ENCODE measurements at places on chromosomes 16 and 17.

GRCh38 chr16:83674931-83675535 lies 132.7 kb upstream of the HSBP1 start:
- DNase-seq = no peak

DNA sequence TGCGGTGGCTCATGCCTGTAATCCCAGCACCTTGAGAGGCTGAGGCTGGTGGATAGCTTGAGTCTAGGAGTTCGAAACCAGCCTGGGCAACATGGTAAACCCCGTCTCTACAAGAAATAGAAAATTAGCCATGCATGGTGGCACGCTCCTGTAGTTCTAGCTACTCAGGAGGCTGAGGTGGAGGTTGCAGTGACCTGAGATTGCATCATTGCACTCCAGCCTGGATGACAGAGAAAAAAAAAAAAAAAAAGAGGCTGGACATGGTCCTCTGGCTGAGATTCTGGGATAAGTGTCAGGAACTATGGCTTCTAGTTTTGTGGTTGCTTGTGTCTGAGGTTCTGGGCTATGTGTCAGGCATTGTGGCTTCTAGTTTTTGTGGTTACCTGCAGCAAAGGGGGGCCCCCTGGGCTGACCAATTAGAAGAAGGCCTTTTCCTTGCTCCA lies 7.0 kb downstream of the KSR1 start:
- no peak for DNase-seq

- no peak for DNase-seq
Observed at GRCh38 chr17:59790910-59791309, 83.5 kb downstream of the VMP1 start.

GRCh38 chr17:29140051-29140621 lies 40.1 kb downstream of the MYO18A start:
- no peak for DNase-seq

DNA sequence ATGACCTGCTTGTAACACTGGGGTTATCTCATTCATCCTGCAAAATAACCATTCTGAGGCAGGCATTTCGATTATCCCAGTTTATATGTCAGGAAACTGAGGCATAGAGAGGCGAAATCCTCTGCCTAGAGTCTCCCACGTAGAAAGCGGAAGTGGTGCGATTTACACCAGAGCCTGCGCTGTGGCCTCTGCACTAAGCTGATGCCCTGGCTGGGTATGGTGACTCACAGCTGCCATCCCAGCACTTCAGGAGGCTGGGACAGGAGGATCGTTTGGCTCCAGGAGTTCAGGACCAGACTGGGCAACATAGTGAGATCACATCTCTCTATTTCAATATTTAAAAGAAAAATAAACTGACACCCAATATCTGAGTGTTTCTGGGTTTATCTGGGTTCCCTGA lies 59.3 kb upstream of the BCO1 start:
- no peak for DNase-seq

- no peak for DNase-seq
Observed at GRCh38 chr16:81630635-81631031, 148.5 kb upstream of the PLCG2 start.

DNA sequence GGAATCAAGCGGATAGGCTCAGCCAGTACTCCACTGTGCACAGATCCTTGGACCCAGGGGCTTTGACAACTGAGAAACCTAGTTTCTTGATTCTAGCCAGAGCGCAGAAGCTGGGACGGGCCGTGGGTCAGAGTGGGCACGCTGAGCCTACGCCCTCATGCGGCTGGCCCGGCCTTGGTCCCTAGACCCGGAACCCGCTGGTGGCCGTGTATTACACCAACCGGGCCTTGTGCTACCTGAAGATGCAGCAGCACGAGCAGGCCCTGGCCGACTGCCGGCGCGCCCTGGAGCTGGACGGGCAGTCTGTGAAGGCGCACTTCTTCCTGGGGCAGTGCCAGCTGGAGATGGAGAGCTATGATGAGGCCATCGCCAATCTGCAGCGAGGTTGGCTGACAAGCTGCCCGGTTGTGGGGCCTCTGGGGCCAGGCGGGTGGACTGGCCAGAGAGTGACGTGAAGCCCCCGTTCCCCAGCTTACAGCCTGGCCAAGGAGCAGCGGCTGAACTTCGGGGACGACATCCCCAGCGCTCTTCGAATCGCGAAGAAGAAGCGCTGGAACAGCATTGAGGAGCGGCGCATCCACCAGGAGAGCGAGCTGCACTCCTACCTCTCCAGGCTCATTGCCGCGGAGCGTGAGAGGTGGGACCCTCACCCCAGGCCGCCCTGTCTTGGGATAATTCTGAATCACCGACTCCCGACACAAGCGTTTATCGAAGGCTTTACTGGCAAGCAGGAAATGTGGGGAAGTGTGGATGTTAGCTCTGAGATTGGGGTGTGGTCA lies 946 bp downstream of the STUB1 start:
- no peak for DNase-seq

- DNase-seq = no peak
Observed at GRCh38 chr17:81577278-81578000, 25.3 kb upstream of the FAAP100 start.

GRCh38 chr16:75251280-75252048 lies at the start of gene BCAR1:
TSS of gene BCAR1 (minus strand) at chr16:75251624. CDS start at chr16:75251482, 142 bp downstream.
- DNase-seq = peak; percentile 58

GRCh38 chr17:60356940-60357339 lies 35.0 kb downstream of the USP32 start:
- no peak for DNase-seq

- DNase-seq = no peak
Observed at GRCh38 chr17:67575325-67575724, 142.4 kb upstream of the NOL11 start.

DNA sequence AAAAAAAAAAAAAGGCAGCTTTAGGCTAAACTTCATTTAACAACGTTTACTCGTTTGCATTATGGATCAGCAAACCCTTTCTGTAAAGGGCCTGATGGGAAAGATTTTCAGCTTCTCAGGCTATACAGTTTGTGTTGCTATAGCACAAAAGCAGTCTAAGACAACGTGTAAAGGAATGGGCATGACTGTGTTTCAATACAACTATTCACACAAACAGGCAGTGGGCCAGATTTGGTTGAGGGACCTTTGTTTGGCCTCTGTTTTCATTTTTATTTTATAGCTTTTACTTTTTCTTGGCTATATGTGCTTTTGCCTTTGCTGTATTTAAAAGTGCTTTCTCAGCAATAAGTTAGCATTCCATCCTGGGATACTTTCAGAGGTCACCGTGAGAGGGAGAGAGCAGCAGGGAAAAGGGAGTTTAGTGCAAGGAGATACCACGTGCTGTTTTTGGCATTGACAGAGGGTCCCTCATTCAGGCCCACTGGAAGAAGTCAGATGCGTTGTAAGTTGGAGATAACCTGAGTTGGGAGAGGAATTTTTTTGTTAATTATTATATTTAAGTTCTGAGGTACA lies 335.6 kb downstream of the UTP18 start:
- no peak for DNase-seq

DNA sequence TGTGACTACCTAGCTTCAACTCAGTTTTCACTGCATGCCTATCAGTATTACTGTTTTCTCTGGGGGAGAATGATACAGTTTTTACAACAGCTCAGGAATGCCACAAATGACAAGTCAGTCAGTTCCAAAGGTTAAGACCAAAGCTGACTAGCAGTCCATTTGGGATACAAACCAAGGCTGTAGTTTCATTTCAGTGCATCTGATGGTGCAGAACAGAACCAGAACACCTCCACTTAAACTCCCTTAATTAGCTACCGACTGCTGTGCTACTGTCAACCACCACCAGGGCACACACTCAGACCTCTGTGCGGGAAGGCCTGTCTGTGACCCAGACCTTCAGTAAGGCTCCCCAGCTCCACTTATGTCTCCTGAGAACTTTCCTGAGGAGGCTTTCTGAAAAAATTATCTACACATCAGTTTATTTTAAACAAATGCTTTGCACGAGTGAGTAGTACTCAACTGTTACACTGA lies 20.4 kb downstream of the NFE2L1 start:
- no peak for DNase-seq

GRCh38 chr17:50785946-50786570 lies 18.7 kb upstream of the ANKRD40CL start:
- DNase-seq = no peak

- DNase-seq = no peak
Observed at GRCh38 chr16:67430504-67430976, 381 bp upstream of the HSD11B2 start.

DNA sequence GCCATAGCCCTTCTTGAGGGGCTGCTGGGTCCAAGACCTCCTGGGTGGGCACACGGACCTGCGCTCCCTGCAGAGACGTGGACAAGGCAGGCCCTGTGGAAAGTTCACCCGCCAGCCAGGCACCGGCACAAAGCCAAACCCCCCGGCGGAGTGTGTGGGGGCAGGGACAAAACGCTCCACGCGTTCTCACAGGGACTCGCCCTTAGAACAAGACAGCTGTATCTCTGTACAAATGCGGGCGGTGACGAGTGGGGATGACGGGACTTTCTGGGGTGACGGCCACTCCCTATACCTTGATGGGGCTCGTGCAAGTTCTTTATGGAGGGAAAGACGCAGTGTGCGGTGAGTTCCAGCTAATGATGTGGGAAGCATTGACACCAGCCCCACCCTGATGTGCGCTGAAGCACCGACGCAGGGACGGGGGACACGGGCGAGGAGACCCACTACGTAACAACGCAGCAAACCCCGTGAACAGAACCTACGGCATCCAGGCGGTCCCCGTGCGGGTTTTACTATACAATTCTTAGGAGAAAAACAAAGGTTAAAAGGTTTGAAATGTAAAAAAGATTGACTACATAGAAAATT lies 49.4 kb downstream of the LMF1 start:
- no peak for DNase-seq

DNA sequence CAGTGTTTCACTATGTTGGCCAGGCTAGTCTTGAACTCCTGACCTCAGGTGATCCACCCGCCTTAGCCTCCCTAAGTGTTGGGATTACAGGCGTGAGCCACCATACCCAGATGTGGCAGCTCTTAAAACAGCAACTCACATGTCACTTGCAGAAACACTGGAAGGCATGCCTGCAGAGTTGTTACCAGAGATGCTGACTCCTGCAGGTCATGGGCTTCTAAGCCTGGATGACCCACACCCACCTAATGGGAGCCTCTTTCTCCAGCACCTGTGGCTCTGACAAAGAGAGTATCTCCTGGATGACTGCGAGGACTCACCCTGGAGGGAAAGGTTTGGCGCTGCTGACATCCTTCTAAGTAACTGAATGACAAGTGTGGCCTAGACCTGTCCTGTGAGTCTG lies 11.2 kb upstream of the RFWD3 start:
- DNase-seq = no peak

DNA sequence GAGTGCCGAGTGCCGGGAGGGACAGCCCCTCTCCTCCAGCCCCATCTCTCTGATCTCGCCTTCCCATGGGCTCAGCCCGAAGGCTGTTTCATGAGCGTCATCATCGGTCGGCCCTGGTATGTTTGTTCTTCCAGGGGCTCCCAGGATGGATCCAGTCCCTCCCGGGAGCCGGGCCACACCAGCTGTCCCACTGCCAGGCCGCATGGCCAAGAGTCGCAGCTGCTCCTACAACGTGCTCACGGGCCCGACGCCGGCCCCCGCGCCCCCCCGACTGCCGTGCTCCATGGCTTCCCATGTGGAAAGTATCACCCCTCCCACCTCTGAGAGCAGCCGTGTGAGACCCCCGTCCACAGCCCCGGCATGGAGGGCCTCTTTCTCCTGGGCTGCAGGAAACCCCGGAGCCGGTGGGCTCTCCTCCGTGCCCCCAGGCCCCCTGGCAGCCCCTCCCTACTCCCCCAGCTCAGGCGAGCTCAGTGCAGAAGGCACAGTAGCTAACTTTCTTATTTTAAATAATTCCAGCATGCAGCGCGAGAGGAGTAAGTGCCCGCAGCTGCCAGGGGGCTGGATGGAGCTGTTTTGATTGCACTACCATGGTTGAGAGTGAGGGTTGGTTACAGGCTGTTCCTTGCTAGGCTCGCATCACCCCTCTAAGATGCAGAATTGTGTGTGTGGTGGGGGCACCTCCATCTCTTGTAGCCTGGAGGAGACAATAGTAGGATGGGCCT lies 26.6 kb upstream of the GSE1 start:
- DNase-seq = no peak

- DNase-seq = peak; percentile 71
Observed at GRCh38 chr17:34312080-34312479, 7.2 kb upstream of the CCL8 start.

GRCh38 chr17:40069751-40070708 lies 7.3 kb downstream of the THRA start:
- DNase-seq = no peak

- DNase-seq = no peak
Observed at GRCh38 chr17:16417896-16418684, 2.7 kb downstream of the TRPV2 start.

GRCh38 chr16:58584831-58585505 lies 44.7 kb downstream of the CNOT1 start:
- DNase-seq = no peak

- DNase-seq = no peak
Observed at GRCh38 chr17:63916566-63917185, 2.0 kb downstream of the GH1 start.

- no peak for DNase-seq
Observed at GRCh38 chr17:67693811-67694210, 23.9 kb upstream of the NOL11 start.

DNA sequence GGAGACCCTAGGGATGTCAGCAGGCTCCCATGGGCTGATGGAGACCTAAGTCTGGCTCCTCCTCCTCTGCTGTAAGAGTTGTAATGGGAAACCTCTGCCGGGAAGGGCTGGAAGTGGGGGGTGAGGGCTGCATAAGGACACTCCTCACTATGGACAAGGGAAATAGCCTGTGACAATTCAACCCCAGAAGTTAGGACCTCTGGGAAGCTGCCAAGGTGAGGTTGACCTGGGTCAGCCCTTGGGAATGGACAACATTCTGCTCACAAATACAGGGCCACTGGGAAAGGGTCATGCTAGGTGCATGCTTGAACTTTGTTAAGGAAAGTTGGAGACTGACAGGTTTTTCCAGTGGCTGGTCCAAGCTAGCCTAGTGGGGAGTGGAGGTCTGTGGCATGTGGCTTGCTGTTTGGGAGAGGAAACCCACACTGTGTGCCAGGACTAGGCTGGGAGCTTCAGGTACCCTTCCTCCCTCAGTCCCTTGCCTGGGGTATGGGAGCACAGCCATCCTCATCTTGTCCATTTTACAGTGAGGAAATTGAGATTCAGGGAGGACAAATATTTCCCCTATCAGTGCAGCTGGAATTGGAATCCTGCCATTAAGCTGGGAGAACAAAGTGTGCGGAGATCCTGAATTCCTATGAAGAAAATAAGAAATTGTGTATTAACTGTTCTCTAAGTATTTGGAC lies 190.4 kb downstream of the SALL1 start:
- DNase-seq = no peak

- DNase-seq = no peak
Observed at GRCh38 chr16:83554096-83554495, 253.7 kb upstream of the HSBP1 start.

All from fibroblast of skin of left biceps (primary cell).